Thoracic aorta (tissue), 2 donors: ENCODE measurements at places on chromosomes 13 and 19.

DNA sequence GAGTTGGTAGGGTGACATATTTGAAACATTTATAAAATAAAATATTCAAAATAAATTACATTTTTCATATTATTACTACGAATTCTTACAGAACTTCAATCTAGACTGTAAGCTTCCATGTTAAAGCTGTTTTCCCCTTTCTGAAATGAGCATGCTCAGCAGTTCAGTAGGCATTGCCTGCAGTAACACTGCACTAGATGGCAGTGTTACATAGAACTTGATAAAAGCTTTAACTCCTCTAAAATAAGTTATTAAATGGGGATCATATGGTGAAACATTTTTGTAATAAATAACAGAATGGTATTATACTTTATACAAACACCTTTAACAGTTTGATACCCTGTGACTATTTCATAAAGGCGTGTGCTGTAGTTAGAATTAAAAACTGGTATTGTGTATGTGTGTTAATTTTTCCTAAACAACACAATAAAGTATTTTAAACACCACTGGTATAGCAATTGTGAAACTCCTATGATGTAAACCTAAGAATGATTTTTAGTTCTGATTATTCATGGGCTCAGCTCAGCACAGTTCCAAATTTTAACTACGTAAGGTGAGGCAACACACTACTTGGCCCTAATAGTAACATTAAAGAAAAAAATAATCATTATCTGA lies 11.6 kb upstream of the GPR18 start:
- DNase-seq = no peak

DNA sequence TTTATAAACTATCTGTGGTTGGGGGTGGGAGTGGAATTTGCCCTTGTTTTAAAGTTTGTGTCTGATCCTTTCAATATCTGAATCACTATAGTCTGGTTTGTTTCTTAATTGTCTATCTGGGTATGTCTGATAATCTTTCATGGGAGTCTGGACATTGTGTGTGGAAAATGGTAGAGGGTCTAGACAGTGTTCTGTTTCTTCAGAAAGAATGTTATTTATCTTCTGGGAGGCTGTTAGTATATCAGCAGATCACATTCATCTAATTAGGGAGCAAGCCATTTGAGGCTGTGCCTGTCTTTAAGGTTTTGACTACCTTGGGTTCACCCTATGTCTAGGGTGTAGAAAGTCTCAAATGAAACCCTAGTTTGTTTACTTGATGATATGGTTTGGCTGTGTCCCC lies 110.5 kb downstream of the NDFIP2 start:
- no peak for DNase-seq

GRCh38 chr13:28475916-28476725 lies 18.8 kb downstream of the FLT1 start:
- no peak for DNase-seq

- no peak for DNase-seq
Observed at GRCh38 chr13:76944456-76944855, 3.9 kb upstream of the ACOD1 start.

- no peak for DNase-seq
Observed at GRCh38 chr13:97945792-97946419, 7.6 kb upstream of the IPO5 start.

DNA sequence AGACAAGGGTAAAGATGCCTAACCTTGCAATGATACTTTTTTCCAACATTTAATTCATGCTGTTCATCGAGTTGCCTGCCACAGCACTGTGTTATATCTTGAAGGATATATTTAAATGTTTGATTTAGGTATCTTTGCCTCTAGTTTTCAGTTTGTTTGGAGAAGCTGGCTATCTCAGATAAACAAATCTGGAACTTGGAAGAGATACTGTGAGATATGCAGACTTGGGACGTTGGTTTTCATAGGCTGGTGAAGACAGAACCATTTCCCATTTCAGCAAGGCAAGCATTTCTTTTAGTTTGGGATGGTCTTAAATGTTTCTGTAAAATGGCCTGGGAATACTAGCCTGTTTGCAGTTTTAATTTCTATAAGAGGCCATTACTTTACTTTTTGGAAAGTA lies 3.3 kb downstream of the RNASEH2B start:
- no peak for DNase-seq

GRCh38 chr19:51127755-51128154 lies 3.0 kb downstream of the SIGLEC9 start:
- no peak for DNase-seq

GRCh38 chr19:10968527-10969135 lies 7.8 kb downstream of the SMARCA4 start:
- no peak for DNase-seq

GRCh38 chr13:107360010-107360409 lies 792.1 kb upstream of the ARGLU1 start:
- no peak for DNase-seq

DNA sequence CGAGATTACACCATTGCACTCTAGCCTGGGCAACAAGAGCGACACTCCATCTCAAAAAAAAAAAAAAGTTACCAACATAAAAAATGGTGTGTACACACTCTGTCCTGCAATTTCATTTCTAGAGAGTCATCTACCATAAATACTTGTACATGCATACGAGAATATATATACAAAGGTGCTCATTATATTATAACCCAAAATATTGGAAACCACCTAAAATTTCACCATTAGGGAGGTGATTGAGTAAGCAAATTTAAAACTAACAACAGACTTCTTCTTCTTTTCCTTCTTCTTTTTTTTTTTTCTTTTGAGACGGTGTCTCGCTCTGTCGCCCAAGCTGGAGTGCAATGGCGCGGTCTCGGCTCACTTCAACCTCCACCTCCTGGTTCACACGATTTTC lies 7.4 kb upstream of the C5AR1 start:
- no peak for DNase-seq

GRCh38 chr13:24905242-24905641 lies 141.3 kb downstream of the RNF17 start:
- DNase-seq = no peak

GRCh38 chr19:1138121-1138520 lies 34.3 kb downstream of the GPX4 start:
- DNase-seq = no peak

GRCh38 chr13:31012655-31013024 lies 80.2 kb downstream of the TEX26 start:
- DNase-seq = no peak

DNA sequence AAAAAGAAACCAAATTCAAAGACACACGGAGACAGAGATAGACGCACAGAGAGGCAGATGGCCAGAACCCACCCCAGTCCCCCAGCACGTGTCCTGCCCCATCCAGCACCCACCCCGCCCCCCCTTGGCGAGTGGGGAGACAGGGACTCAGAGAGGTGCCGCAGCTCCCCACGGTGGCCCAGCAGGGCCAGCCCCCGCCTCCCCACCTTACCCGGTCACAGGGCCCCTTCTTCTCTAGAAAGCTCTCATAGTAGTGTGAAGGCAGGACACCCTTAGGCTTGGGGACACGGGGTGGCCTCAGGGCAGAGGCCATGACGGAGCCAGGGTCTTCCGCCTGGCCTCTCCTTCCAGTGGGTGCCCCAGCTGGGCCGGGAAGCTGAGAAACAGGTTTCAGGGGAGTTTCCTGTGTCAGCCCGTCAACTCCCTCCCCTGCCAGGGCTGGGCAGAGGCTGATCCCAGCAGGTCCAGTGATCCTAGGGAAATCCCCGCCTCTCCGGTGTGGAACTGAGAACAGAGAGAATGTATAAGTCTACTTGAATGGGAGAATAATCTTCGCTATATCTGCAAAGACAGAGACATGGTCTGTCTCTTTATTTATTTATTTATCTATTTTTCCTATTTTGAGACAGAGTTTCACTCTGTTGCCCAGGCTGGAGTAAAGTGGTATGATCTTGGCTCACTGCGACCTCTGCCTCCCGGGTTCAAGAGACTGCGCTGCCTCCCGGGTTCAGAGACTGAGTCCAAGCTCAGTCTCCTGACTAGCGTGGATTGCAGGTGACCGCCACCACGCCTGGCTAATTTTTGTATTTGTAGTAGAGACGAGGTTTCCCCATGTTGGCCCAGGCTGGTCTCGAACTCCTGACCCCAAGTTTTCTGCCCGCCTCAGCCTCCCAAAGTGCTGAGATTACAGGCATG lies at the start of gene STAP2:
Gene STAP2, minus strand, starts transcription at position 387 of the 915 bp plus-strand sequence. Its CDS starts 74 bp downstream, at position 313.
- no peak for DNase-seq

DNA sequence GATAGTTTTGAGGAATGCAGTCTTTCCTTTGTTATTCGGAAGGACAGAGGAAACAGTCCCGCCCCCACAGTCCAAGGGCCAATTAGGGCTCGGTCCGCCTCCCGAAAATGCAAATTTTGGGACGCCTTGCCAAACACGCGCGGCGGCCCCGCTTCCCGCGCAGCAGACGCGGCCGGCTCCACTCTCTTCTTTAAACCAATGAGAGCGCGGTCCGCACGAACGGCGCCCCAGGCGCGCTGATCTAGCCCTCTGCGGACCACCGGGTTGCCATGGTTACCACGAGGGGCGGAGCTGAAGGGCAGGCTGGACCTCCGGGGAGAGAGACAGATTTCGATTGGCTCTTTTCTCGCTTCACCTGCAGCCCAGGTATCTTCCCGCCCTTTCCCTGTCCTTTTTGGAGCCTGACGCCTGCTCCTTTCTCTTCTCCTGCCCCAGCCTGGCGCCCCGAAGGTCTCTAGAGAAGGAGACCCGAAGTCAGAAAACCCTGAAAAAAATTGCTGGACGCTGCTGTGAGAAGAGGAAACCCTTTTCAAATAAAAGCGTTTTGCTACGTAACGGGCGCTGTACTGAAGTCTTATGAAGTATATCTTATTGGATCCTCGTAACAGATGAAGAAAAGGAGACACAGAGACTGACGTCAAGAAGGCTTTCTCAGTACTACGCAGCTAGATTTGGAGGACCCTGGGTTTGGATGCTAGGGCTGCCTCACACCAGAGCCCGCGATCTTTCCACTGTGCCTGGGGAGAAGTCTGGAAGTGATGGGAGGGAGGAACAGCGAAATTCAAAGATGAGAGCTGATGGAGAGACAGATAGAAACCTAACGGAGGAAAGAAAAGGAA lies 2.0 kb downstream of the PTH2 start:
- DNase-seq = no peak

DNA sequence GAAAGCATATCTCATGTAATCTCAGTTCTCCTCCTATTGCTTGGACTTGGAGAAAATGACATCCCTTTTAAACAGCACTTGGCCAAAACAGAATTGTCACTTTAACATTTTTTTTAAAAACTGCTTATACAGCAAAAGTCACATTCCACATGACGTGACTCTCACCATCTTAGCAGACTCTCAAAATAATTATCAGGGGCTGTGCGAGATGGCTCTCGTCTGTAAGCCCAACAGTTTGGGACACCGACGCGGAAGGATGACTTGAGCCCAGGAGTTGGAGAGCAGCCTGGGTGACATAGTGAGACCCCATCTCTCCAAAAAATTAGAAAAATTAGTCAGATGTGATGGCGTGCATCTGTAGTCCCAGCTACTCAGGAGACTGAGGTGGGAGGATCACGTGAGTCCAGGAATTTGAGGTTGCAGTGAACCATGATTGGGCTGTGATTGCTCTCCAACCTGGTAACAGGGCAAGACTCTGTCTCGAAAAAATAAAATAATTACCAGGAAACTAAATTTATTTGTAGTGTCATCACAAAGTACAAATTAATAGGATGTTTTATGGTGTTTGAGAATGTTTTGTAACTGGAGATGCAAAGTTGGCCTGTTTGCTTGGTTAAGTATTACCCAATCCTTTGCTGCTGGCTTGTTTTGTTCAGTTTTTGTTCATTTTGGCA lies 8.8 kb downstream of the SAFB start:
- DNase-seq = no peak

DNA sequence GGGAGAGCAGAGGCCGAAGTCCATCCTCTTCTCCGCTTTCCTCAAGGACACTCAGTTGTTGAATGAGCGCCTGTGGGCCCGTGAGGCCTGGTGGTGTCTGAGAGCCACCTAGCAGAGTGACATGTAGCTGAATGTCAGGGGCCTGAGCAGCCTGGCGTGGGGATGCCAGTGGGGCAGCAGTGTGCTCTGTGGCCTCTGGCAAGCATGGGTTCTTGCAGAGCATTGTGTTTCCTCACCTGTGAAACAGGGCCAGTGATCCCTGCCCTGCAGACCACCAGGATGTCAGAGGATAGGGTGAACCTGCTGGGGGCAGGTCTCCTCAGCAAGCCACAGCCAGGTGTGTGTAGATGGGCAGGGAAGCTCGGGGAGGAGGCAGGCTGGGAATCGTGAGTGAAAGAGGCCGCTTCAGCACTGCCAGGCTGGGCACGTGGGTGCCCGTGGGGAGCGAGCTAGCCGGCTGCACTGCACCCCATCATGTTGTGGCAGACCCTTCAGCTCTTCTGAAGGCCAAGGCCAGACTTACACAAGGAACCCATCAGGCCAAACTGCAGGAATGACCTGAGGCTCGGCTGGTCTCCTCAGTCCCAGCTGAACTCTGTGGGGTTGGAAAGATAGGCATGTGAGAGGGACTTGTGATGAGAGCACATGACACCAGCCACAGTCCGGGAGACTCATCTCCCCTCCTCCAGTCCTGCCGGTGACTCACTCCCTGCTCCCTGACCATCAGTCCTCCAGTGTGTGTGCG lies 5.0 kb downstream of the PPP1R37 start:
- no peak for DNase-seq
